CD4-positive, alpha-beta T cell treated with Interleukin-21 for 1 hour (primary cell): ENCODE measurements at places on chromosomes 2 and 18.

- DNase-seq, result no peak
Observed at GRCh38 chr2:12419803-12420202, 296.9 kb upstream of the TRIB2 start.

DNA sequence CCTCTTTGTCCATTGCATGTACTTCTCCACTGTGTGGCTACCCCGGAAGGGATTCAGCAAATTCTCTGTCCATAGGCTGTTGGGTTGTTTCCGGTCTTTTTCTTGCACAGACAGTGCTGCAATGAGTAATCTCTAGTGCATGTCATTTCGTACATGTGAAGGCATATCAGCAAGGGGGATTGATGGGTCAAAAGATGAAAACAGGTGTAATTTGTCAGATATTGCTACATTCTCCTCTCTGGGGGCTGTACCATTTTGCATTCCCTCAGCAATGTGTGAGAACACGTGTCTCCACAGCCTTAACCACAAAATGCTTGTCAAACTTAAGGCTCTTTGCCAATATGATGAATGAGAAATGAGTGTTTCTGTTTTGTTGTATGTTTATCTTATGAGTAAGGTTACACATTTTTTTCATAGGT, 60.5 kb downstream of the KLHL29 start:
- no peak for DNase-seq

- DNase-seq, result no peak
Observed at GRCh38 chr2:74131901-74132300, 15.8 kb downstream of the BOLA3 start.

- no peak for DNase-seq
Observed at GRCh38 chr18:55384551-55385275, 203.3 kb downstream of the TCF4 start.

DNA sequence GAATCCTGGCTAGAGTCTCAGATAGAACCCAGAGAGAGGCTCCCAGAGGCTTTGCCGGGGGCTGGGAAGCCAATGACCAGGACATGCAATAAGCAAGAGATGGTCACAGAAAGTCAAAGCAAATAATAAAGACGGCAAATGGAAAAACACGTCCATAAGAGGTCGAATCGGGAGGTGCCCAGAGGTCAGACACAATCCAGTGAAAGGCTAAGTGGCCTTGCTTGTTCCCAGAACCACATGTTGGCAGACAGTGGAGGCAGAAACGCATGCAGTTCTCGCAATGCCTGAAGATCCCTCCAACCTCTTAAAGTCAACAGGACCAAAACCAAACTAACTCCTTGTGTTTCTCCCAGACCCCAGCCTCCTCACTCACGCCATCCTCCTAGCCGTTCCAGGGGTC, 3.0 kb downstream of the CYB5A start:
- DNase-seq, result no peak

- no peak for DNase-seq
Observed at GRCh38 chr2:185857691-185858090, 119.1 kb downstream of the FSIP2 start.

DNA sequence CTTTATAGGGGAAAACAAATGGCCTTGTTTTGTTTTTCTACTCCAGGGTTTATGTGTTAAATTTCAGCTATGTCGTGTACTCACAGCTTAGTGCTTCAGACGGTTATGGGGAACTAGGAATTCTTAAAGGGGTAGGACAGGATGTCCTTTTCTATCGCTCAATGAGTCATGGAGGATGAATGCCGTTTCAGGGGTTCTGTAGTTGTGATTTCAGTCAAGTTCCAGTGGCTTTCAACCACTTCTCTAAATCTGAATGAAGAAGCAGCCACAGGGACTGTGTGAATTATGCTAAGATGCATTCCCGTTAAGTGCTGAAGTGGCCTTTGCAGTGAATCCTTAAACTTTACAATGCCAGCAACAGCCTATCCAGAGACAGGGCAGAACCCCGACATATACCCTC, 1231.7 kb upstream of the ZEB2 start:
- peak; percentile 20 for DNase-seq

- peak; percentile 33 for DNase-seq
Observed at GRCh38 chr2:10141736-10142639, 19.4 kb downstream of the RRM2 start.

DNA sequence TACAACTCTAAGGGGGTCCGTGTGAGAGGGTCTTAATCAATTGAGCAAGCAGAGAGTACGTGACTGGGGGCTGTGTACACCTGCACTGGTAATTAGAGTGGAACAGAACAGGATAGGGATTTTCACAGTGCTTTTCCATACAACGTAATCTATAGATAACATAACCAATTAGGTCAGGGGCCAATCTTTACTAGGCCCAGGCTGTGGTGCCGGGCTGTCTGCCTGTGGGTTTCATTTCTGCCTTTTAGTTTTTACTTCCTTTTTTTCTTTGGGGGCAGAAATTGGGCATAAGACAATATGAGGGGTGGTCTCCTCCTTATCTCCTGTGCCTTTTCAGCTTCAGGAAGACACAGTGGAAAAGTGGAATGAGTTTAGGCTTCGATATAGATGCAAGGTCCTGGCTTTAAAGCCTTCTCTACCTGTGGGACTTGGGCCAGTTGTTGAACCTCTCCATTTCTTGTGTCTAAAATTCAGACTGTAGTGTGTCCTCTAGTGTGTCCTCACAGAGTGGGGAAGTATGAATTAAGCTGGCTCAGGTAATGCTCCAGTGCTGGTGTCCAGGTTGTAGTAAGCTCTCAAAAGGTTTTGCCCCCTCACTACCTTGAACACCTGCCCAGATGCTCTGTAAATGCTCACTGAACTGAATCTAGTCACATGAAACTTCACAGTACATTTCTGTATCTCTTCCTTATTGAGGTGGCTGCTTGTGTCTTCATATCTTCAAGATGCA, 422.8 kb downstream of the SETBP1 start:
- DNase-seq, result no peak

DNA sequence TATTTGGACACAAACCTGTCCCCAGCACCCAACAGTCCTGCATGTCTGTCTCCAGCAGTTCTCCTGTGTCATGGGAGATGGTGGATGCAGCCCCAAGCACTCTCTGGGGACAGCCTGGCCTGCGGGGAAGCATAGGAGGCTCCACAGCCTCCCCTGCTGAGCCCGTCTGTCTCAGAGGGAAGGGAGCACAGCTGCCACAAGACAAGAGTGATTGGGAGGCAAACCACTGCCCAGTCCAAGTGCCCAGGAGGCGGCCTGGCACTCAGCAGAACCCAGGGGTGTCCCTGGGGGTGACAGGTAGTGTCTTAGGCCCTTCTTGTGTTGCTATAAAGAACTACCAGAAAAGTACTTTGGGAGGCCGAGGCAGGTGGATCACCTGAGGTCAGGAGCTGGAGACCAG, 211.2 kb upstream of the MYT1L start:
- no peak for DNase-seq

GRCh38 chr2:228545041-228545747, 363.7 kb upstream of the SPHKAP start:
- DNase-seq, result no peak

DNA sequence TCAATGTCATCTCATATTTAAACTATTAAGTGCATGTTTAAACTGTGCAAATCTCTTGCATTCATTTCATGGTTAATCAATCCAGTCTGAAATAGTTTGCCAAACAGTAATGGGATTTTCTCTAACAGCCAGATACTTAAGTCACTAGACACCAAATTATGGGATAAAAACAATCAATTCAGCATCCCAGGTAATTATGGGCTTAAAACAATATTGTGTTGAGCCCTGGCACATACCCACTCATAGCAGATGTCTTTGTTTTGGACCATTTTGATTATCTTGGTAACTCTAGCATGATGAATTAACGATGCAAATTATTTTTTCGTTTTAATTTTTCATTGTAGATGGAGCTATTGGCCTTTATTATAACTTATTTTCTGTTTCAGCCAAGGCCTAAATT, 118.5 kb upstream of the CD302 start:
- no peak for DNase-seq
